ENCODE measurements at places on chromosomes 2 and 18. TPM values are rescaled to one million over a fixed set of nuclear protein-coding genes. Genes with fewer than 3 reads are reported as not detected.

GRCh38 chr2:29270701-29271121, 155.5 kb downstream of the CLIP4 start:
- DNase-seq, result no peak

DNA sequence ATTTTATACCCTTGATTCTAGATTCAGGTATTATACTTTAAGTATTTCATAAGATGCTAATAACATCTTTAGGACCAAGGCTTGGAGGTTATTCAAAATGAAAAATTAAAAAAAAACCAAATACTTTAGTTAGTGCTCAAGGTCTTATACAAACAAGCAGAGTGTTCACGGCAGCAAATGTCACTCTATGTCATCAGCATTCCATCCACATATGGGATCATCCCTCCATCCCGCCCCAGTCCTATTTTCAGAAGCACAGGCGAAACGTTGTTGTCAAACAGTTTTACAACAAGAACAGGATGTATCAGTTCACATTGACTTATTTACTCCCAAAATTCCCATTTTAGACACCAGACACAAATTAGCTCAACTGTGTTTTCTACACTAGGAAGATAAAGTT, 83.7 kb downstream of the DSEL start:
- DNase-seq, result peak; percentile 63

- DNase-seq, result no peak
Measured at GRCh38 chr2:19846030-19846429, 55.8 kb downstream of the TTC32 start.

Gene NCL
- 215 TPM for polyA plus RNA-seq
